Thoracic aorta (tissue), 2 donors: ENCODE measurements at places on chromosomes 6 and 20.
A peak's percentile ranks its signal among the peaks of the same experiment; 100 is the strongest.

DNA sequence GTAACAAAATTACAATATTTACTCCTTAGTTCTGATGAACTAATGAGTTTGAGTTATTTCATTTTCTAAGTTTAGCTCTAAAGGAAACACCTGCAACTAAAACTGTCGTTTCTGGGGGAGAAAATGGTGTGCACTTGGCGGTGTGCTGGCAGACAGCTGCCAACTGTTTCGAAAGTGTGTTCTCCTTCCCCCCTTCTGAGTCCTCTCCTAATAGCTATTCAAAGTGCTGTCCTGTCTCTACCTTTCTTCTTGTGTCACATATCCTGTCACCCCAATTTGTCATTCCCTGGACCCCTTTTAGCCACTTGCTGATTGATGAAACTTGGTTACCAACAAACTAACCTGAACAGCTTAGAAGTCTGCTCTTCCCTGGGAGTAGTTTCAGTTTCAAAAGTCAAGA, 4.9 kb upstream of the UBE2J1 start:
- no peak for DNase-seq

DNA sequence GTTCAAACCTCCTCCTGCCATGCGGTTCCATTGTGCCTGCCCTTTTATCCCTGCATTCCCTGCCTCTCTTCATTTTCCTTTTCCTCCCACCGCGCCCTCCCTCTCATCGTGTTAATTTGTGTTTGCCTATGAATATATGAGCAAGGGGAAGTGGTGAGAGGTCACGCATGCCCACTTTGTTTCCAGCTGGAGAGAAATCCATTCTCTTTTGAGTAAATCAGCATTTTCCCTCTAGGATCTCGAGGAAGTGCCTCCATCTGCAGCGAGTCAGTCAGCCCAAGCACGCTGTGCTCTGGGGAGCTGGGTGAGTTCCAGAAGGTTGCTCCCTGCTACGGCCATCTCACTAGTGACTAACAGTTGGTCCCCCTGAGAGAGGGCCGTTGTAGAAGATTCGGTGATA, 42.9 kb downstream of the CDH26 start:
- DNase-seq = no peak

- DNase-seq = no peak
These were observed 19.8 kb downstream of the GCM1 start for GRCh38 chr6:53128842-53129241.

- no peak for DNase-seq
These were observed 198.0 kb downstream of the SIM1 start for GRCh38 chr6:100266494-100267401.

GRCh38 chr6:41470331-41471063, 75.7 kb upstream of the FOXP4 start:
- DNase-seq = peak; percentile 20

DNA sequence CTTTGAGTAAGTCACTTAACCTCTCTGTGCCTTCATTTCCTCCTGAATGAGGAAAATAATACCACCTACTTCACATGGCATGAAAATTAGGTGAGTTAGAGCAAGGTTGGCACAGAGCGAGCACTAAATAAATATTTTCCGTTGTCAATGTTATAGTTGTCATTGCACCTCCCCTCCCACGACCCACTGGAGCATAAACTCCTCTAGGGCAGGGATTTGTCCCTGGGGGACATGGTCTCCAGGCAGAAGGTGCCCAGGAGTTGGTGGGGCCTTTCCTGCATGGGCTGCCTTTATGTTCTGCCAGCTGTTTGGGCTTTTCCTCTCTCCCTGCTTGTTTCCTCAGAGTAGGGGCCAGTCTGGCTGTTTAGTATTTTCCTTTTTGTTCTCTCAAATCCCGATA, 1.3 kb upstream of the ANGPT4 start:
- DNase-seq = no peak

GRCh38 chr20:7361931-7362330, 578.3 kb downstream of the HAO1 start:
- no peak for DNase-seq

GRCh38 chr6:4549556-4550226, 226.5 kb upstream of the CDYL start:
- DNase-seq = no peak

DNA sequence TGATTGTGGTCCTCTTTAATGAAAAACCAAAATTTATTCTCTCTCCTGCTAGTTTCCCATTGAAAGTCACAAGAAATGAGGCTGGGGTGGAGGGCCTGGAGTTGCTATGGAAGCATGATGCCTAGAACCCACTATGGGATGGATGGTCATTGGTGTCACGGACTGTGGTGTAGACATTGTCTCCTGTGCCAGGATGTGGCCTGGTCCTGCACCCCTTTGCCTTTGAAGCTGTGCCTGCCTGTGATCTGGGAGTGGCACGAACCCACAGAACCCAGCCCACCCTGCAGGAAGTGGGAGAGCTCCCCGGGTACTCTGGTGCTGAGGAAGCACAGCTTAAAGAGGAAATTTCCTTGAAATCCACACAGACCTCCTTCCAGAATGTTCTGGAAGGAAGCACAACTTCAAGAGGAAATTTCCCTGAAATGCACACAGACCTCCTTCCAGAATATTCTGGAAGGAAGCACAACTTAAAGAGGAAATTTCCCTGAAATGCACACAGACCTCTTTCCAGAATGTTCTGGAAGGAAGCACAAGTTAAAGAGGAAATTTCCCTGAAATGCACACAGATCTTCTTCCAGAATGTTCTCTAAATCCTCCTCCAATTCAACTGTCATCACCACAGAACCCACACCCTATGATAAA, 105.6 kb downstream of the CDH26 start:
- no peak for DNase-seq

GRCh38 chr20:2799688-2800520, 523 bp downstream of the CPXM1 start:
- no peak for DNase-seq

DNA sequence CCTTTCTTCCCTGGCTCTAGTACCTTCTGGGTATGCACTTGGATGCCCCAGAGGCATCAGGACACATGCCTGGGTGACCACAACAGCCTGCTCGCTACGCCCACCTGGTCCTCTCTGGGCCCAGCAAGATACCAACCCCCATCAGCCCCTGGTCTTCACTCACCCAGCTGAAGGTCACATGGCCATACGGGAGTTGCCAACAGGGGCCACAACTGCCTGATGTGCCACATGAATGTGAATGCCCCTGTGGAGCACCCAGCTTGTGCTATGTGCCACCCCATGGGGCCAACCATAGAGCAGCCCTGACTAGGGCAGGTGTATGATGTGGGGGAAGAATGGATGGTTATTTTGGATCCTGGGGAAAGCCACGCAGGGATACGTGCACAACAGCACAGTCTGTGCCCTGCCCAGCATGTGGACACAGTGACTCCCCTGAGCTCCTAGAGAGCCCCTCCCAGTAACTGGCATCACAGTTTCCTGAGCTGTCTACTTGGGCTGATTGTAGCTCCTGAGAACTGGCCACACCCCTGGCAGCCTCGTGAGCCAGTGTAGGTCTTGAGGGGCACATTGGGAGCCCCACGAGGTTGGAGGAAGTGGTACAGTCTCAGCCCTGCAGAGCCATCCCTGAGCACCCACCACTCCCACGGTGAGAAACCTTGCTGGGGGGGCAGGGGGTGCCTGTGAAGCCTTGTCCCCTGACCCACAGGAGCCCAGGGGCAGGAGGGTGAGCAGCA, 10.5 kb upstream of the PCMTD2 start:
- no peak for DNase-seq

DNA sequence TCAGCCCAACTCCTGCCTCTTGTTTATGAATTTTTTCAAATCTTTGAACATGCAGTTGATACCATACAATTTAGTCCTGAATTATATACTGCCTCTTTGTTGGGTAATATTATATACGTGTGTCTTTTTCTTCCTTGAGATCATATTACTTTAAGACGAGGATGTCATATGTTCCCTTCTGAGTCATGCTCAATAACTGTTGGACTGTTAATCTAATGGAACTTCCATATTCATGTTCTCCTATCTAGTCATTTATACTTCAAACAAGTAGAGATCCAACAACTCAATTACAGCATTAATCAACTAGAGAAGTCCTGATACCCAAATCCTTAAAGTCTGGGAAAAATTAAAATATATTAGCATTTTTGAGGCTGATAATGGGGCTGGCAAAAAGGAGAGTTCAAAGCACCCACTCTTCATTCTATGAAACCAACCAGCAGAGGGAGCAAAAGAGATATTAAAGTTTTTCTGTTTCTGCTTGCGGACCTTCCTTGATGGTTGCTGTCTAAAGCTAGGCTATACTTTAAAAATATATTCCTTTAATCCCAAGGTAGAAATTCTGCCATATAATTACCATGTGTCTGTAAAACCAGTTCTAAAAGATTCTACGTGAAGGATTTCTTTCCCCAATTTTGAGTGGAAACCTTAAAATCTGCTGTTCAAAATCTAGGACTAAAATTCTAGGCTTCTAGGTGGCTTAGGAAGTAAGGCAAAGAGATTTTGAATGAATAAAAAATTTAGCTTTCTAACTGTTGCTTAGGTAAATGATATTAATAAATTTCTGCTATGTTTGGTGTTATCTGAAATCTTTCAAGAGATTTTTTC, 498.9 kb downstream of the BCKDHB start:
- no peak for DNase-seq

GRCh38 chr20:328027-328974, 2.9 kb downstream of the SOX12 start:
- no peak for DNase-seq

GRCh38 chr20:38242848-38243708, 17.5 kb downstream of the KIAA1755 start:
- DNase-seq = no peak

- DNase-seq = no peak
These were observed 26.2 kb upstream of the AFDN start for GRCh38 chr6:167800549-167800948.

- no peak for DNase-seq
These were observed 360.1 kb downstream of the PLCB1 start for GRCh38 chr20:8492173-8492572.

DNA sequence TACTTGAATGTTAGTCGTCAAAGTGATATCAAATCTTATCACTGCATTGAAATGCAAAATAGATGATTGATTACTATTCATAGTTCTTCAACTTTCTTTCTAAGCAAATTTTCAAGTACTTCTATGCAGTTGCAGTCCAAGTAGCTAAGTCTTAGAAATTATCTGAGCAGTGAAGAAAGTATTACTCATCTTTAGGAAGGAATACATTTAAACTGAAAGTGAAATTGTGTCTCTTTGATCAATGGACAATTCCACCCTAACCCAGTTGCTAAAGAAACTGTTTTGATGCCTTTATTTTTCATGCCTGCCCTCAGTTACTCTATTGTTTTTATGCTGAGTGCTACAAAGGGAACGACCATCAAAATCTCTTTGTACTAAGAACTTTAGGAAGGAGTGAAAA, 337.4 kb downstream of the GRIK2 start:
- DNase-seq = no peak

DNA sequence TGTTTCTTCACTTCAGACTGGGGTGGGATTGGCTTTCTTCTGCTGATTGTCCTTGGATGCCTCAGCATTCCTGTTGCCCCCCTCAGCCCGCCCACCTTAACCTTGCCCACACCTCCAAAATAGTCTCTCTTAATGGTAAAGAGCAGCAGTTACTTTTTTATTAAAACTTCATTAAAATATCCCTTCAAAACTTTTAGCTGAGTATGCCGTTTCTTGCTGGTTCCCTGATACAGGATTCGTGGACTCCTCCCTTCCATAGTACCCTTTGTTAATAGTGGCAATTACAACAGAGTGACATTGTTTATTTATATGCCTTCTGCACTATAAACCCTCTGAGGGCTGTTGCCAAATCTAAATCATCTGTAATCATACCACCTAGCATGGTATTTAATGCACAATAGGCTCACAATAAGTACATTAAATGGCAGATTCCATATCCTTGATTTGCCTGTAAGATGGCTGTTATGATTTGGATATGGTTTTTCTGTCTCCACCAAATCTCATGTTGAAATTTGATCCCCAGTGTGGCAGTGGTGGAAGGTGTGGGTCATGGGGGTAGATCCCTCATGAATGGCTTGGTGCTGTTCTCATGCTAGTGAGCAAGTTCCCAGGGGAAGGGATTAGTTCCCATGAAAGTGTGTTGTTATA, 3.5 kb upstream of the MOCS1 start:
- no peak for DNase-seq

- DNase-seq = no peak
These were observed 135.9 kb downstream of the JPH2 start for GRCh38 chr20:44050925-44051660.

DNA sequence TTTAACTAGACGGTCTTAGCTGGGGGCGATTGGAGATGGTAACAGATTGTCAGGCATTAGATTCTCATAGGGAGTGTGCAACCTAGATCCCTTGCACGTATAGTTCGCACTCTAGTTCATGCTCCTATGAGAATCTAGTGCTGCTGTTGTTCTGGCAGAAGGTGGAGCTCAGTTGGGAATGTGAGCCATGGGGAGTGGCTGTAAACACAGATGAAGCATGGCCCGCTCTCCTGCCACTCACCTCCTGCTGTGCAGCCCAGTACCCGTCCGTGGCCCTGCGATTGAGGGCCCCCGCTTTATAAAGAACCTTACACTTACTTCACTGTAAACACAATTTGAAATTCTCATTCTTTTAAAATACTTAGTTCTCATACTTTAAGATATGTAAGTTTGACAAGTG, 339.4 kb downstream of the CDH26 start:
- no peak for DNase-seq

GRCh38 chr20:17569616-17570346, at the start of gene DSTN:
DSTN (plus strand) TSS chr20:17570075; CDS start chr20:17570209, 134 bp downstream.
- DNase-seq = peak; percentile 67

- no peak for DNase-seq
These were observed 234.6 kb downstream of the ANKRD60 start for GRCh38 chr20:57993716-57994431.
